Activated CD4-positive, alpha-beta T cell treated with anti-CD3 and anti-CD28 coated beads, Interleukin-2, amount 10 ng/mL, durations not matched to agents 24 days and 14 days (primary cell): ENCODE measurements at places on chromosomes 12 and 14.

GRCh38 chr12:102513739-102514138 lies 33.4 kb upstream of the IGF1 start:
- DNase-seq: no peak

DNA sequence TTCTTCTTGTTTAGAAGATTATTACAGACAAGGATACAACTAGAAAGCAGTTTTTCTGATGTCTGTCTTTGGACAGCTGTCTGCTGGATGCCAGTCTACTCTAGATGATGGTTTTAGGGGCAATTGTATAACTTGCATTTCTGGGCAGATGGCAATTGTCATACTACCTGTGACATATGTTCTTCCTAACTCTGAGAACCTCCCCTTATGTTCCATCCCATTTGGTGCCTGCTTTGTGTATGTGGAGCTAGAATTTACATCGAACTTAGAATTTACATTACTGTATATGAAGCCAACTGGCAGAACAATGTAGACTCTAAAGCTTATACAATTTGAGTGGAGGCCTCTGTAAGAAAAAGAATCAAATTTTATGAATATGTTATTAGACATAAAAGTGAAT lies 430.2 kb upstream of the SEL1L start:
- no peak for DNase-seq

DNA sequence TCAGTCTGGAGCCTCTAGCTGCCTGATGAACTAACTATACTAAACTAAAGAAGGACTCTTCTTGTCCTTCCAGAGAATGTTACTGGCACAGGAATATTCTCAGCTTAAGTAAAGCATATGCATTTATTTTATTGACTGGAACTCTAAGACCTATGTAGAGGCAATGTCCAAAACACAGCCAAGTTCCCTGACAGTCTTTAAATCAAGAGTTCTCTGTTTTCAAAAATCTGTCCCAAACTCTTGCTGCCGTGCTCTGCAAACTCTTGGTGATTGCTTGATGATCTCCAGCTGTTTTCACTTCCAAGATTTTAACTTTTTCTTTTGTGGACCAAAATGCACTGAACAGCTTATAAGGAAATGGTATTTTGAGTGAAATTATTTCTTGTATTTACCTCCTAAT lies 67.5 kb upstream of the DAAM1 start:
- DNase-seq: no peak

- DNase-seq: no peak
Measured at GRCh38 chr12:10557766-10558165, 52.1 kb downstream of the EIF2S3B start.

- no peak for DNase-seq
Measured at GRCh38 chr12:119308708-119309456, 25.6 kb upstream of the CCDC60 start.

- no peak for DNase-seq
Measured at GRCh38 chr12:84070292-84070691, 842.3 kb downstream of the SLC6A15 start.

- DNase-seq: no peak
Measured at GRCh38 chr14:53536446-53536845, 383.3 kb upstream of the DDHD1 start.

GRCh38 chr14:69632593-69633151 lies 21.3 kb downstream of the SUSD6 start:
- DNase-seq: no peak
